ENCODE measurements at places on chromosomes 11 and 22.

- DNase-seq = no peak
Observed at GRCh38 chr11:64136765-64137441, 29.0 kb downstream of the MACROD1 start.

- no peak for DNase-seq
Observed at GRCh38 chr22:41582694-41583093, 6.9 kb downstream of the PMM1 start.

GRCh38 chr11:110125632-110126031 lies 32.4 kb downstream of the ZC3H12C start:
- no peak for DNase-seq

GRCh38 chr11:32881286-32881685 lies 11.3 kb upstream of the QSER1 start:
- no peak for DNase-seq

DNA sequence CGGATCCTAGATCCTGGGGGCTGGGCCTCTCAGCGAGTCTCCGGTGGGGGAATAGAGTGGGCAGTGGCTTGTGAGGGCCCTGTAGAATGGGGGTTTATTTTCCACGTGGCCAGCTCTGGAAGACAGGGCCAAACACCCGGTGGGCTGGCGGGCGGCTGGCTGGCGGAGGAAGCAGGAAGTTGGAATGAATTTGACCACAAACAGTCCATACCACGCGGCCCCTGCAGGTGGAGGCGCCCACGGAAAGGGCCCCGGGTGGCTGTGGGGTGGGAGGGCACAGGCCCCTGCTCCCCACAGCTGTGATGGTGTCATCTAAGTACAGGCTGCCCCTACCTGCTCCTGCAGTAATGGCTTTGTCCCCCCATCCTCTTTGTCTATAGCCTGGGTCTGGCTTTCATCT lies 15.1 kb downstream of the MCAT start:
- DNase-seq = no peak

DNA sequence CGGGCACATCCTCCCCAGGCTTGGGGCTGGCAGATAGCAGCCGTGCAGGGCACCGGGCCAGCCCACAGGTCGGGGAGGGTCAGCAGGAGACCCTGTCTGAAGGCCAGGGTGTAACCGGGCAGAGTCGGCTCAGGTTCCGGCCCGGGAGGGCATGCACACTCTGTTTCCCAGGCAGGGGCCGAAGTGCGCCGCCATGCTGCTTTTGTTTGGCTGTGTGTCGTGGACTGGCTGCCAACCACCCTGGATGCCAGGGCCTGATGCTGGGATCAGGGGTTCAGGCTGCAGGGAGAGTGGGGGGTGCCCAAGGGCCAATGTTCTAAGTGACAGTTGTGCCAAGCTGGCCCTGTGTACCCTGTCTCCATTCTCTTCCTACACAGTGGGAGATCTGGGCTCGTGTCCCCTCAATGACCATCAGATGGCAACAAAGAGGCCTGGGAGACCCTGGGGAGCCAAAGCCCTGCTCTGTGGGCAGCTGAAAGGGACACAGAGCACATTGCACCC lies 120.9 kb upstream of the B3GAT1 start:
- DNase-seq = no peak

- no peak for DNase-seq
Observed at GRCh38 chr22:37751449-37752188, 54.8 kb downstream of the TRIOBP start.

DNA sequence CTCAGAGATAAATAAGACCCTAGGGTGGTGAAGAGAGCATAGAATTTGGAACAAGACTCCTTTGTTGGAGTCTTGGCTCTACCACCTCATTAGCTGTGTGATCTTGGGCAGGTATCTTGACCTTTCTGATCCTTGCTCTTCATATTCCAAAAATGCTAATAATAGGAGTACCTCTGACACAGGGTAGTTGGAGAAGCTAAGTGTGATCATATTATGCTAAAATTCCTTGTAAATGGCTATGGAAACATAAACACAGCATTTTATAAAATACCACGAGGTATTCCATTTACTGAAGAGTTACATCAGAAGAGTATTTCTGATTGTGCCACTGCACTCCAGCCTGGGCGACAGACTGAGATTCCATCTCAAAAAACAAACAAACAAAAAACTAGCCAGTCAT lies 9.4 kb downstream of the PTPRJ start:
- DNase-seq = no peak

- DNase-seq = no peak
Observed at GRCh38 chr11:26599425-26599824, 27.4 kb upstream of the MUC15 start.

Measured in NCI-H2081 treated with DMSO at 0.1 percent for 48 hours (cell line).